ENCODE measurements at places on chromosomes 2 and 18. TPM values are rescaled to one million over a fixed set of nuclear protein-coding genes. Genes with fewer than 3 reads are reported as not detected.

Gene NAT8
- not detected for total RNA-seq

Gene NFATC1
- total RNA-seq = 28.1 TPM

Gene ZNF385B
- 37.4 TPM for total RNA-seq

DNA sequence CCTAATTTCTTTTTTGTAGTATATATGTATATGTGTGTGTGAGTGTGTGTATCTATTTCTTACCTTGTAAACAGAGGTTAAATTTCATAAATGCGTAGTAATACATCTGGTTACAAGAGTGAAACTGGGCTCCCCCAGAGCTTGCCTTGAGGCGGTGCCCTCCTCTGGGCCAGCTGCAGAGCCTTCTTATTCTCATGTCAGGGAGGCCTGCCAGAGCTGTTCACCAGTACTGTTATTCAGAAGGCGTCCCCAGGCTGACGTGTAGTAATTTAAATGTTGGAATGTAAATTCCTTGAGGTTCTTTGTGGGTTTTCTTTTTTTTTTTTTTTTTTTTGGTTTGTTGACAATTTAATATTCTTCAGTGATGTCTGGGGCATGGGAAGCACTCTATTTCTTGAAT is 11.2 kb downstream of the COPS8 start:
- no peak overlapping the region for H3K27ac ChIP-seq
- no peak for DNase-seq
- no peaks in the 10 kb centered on the region for H3K27me3 ChIP-seq
- H3K4me3 ChIP-seq = no peak overlapping the region
- no peaks in the 10 kb centered on the region for H3K4me1 ChIP-seq

- DNase-seq = no peak
- H3K4me3 ChIP-seq = no peak overlapping the region
- H3K36me3 ChIP-seq = no peaks in the 10 kb centered on the region
- H3K27ac ChIP-seq = no peak overlapping the region
These were observed 110.7 kb downstream of the TMX3 start for GRCh38 chr18:68604256-68604655.

GRCh38 chr18:59555995-59556659 is 141.1 kb downstream of the CCBE1 start:
- H3K27me3 ChIP-seq = no peaks in the 10 kb centered on the region
- no peaks in the 10 kb centered on the region for H3K4me1 ChIP-seq
- no peak for DNase-seq
- H3K4me3 ChIP-seq = no peak overlapping the region

DNA sequence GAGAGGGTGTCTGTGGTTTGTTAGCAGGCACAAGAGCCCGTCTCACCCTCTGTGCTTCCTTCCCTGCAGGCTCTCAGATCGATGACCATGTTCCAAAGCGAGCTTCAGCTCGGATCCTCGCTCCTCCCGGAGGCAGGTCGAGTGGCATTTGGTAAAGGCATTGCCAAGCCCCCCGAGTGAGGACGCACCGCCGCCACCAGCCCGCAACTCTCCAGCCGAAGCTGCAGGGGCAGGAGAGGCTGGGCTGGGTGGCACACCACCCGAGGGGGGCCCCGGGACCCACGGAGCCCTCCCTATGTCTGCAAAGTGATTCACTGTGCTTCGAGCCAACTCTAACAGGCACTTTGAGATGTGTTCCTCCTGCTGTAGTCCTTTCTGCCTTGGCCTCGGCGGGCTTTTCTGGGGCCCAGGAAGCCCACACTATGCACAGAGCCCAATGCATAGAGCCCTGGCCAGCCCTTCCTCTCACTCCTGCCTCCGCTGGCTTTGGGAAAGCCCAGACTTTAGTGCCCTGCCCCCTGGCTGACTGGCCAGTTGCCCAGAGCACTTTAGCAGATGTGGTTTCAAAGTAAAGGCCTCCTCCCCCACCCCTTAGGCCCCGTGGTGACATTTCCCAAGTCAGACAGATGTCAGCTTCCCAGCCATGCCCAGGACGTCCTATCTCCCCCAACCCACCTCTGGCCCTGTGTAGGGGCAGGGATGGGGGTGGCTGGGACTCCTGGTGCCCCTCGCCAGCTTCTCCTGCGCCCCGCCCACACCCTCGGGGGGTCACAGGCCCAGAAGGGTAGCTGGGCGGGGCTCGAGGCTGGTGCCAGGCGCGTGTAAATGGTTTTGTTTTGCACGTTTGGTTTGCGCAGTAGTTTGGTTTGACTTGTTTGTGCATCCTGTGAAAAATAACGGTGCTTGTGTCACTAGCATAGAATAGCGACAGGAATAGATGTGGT is 23.3 kb upstream of the MAPRE3 start:
- no peaks in the 10 kb centered on the region for H3K36me3 ChIP-seq
- H3K27ac ChIP-seq = no peak overlapping the region
- no peak for DNase-seq
- H3K4me3 ChIP-seq = no peak overlapping the region

GRCh38 chr2:114610677-114611076 is 168.2 kb downstream of the DPP10 start:
- H3K4me3 ChIP-seq = no peak overlapping the region
- H3K4me1 ChIP-seq = no peaks in the 10 kb centered on the region
- no peaks in the 10 kb centered on the region for H3K27me3 ChIP-seq
- H3K36me3 ChIP-seq = no peaks in the 10 kb centered on the region
